ENCODE measurements at places on chromosomes 5 and 9.

DNA sequence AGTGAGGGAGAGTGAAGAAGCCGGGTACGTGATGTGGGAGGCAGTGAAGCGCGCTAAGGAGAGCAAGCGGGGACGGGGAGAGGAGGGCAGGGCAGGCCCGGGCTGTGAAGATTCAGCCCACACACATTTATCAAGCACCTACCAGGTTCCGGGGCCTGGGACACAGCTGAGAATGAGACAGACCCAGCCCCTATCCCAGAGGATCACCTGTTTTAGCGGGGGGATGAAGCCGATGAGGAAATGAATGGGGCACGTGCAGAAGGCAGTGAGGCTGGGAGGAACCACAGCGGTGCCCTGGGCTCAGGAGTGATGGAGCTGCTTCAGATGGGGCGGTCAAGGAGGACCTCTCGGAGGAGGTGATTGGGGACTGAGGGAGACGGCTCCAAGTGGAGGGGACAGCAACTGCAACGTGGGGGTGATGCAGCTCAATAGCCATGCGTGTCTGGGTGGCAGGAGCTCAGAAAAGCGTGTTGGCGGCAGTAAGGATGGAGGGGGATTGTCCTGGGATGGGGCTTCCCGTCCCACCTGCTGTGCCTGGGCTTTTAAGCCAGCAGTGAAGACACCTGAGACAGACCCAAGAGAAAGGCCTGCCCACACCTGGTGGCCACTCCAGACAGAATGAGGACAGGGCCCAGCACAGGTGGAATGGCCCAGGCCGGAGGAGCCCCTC is 77.5 kb upstream of the UNC5A start:
- DNase-seq: no peak

DNA sequence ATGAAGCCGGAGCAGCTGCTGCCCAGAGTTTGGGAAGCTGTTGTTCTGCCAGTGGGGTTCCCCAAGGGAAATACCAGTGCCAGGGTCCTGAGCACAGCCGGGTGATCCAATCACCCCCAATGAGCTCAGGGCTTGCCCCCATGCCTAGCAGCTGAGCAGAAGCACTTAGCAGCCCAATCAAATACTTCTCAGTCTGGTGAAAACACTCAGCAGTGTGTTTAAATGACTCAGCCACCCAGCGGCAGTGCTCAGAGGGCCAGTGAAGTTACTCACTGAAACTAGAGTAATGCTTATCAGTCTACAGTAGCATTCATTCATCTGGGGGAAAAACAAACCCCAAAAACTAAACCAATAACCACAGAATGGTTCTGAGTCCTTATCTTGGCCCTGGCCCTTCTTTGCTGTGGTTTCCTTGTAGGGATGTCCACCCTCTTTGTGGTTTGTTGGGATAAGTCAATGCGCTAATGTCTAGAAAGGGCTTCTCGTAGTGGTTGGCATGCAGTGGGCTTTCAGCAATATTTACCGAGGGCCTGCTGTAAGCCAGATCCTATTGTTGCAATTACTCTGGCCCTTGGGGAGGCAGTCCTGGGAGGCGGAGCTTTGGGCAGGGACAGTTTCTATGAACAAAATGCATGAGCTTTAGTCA is 43.1 kb downstream of the LHX2 start:
- DNase-seq: peak; percentile 95

- no peak for DNase-seq
These were observed 216.3 kb downstream of the CETN3 start for GRCh38 chr5:90193185-90193822.

DNA sequence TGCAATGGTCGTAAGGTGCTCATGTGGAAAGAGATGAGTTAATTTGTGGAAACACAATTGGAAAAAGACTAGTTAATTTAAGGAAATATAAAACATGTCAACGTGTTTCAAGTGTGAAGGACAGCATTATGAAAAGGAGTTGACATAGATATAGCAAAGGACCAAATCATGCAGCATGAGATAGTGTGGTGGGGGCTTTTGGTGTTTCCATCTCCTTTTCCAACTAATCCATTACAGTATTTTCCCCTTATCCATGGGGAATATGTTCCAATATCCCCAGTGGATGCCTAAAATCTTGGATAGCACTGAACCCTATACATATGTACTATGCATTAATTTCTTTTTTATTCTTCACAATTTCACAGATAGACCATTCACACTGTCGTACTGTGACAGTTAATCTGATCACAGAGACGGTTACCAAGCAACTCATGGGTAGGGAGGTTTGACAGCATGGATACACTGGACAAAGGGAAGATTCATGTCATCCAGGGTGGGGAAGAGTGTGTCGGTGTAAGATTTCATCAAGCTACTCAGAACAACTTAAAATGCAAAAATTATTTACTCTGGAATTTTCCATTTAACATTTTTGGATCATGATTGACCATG is 238.6 kb downstream of the CDH12 start:
- no peak for DNase-seq

DNA sequence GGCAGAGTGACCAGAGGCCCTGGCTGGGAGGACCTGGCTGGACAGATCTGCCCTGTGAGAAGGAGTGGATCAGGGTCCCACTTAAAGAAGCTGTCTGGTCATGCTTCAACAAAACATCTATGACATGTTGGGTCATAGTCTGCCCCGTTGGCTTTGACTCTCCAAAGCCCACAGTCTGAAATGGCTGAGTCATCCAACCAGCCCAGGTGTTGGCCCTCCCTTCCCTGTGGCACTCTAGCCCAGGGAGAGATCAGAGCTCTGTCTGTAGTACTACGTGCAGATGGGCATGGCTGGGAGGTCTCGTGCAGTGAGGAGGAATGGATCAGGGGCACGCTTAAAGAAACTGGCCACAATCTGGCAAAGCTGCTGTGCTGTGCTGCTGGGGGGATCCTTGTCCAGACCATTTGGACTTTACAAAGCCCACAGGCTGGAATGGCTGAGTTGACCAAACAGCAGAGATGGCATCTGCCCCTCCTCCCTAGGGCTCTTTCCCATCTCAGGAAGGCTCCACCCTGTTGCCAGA is 206.1 kb downstream of the TUSC1 start:
- DNase-seq: no peak

DNA sequence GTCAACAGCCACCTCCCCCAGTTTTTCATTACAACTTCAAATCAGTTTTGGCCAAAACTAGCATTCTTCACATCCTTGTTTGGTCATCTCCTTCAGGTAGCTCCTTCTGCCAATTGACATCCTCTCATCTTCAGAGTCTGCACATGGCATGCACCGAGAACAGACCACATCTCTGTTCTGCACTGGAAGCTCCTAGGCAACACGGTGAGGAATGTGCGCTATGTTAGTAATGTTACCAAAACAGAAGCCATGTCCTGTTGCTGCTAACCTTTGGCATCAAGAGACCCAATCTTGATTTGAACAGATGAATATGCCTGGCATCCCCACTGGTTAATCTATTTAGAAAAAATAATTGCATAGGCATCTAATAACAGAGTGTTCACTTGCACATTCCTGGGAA is 5.1 kb upstream of the HK3 start:
- DNase-seq: no peak

DNA sequence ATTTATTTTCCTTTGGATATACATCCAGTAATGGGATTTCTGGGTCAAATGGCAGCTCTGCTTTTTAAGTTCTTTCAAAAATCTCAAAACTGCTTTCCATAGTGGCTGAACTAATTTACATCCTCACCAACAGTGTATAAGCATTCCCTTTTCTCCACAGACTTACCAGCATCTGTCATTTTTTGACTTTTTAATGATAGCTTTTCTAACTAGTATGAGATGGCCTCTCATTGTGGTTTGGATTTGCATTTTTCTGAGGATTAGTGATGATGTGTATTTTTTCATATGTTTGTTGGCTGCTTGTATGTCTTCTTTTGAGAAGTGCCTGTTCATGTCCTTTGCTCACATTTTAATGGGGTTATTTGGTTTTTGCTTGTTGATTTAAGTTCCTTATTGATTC is 90.0 kb upstream of the HMHB1 start:
- DNase-seq: no peak

GRCh38 chr9:100206899-100207298 is 107.9 kb downstream of the INVS start:
- DNase-seq: no peak

GRCh38 chr9:107422189-107423185 is 67.1 kb downstream of the KLF4 start:
- peak; percentile 78 for DNase-seq

DNA sequence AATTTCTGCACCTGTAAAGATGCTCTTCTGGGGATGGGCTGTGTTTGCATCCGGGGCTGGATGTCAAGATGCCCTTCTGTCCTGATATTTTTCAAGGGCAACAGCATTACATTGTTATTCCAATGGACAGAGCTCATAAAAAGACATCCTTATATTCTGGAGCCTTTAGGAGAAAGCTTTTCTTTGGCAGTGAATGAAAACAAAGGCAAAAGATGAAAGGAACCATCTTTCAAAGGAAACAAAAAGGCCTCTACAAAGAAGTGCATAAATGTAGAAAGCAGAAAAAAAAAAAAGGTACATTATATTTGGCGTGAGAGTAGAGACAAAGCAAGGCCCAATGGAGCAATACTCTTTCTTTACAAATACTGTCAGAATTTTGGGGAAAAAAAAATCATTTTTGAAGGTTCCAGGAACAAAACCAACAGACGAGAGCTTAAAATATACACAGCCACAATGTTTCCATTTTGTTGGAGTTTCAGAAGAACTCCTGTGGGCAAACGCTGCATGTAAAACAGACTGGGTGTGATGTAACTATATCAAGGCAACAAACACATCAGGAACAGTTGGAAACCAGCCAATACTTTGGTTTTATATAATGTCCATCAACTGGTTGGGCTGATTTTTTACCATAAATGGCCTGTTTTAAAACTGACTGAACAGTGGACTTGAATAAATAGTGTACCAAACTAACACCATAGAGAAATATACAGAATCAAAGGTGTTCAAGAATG is 885.6 kb upstream of the DMAC1 start:
- peak; percentile 91 for DNase-seq

DNA sequence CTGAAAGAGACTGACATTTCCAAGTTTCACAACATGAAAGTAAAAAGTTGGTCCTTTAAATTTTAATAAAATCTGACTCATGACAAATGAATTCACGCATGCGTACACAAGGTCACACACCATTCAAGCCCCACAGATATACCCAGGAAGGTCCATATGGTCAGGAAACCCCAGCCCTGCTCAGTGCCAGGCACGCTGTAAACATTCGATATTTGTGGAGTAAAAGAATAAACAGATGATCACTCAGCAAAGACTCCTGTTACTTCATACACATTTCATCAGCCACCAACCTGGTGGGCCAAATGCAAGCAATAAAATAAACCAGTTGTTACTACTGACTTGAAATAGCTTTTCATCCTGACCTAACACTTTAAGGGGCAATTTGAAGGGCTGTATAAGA is 158.0 kb upstream of the RETREG1 start:
- DNase-seq: no peak

DNA sequence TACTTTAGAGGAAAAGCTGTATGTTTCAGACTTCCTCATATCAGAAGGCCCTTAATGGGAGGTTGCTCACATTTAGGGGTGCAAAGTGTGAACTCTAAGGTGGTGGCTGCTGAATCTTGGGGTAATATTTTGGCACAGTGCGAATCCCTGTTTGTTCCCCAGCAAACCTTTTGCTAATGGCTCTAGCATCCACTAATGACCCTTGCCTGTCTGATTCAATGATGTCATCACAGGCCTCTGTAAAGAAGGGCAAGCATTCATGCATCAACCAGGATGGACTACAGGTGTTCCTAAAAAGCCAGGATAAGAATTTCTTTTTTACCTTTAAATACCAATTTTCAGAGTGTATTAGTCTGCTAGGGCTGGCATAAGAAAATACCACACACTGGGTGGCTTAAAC is 20.4 kb downstream of the TMEM171 start:
- DNase-seq: no peak

GRCh38 chr9:95094002-95094401 is 223.5 kb downstream of the FANCC start:
- no peak for DNase-seq

- DNase-seq: no peak
These were observed 39.3 kb upstream of the SHB start for GRCh38 chr9:38108326-38108725.

DNA sequence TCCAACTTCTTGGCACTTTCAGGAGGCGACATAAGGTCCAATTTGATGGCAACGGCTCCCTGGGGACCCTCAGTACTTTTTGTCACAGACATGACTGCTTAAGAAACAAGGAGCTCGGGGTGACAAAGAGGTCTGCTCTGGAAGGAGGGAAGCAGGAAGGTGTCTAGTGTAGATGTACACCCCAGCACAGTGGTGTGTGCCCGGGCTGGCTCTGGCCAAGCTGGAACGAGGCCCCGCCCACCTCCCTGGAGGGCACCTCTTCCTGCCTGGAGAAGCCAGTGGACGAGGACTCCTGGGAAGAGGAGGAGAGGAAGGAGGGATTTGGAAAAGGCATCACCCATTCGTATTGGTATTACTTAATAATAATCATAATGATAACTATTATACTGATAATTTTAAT is at the start of gene SLC36A2:
SLC36A2 (minus strand) TSS at position 191 of the 400 bp plus-strand sequence; CDS start at position 92, 99 bp downstream.
- no peak for DNase-seq

DNA sequence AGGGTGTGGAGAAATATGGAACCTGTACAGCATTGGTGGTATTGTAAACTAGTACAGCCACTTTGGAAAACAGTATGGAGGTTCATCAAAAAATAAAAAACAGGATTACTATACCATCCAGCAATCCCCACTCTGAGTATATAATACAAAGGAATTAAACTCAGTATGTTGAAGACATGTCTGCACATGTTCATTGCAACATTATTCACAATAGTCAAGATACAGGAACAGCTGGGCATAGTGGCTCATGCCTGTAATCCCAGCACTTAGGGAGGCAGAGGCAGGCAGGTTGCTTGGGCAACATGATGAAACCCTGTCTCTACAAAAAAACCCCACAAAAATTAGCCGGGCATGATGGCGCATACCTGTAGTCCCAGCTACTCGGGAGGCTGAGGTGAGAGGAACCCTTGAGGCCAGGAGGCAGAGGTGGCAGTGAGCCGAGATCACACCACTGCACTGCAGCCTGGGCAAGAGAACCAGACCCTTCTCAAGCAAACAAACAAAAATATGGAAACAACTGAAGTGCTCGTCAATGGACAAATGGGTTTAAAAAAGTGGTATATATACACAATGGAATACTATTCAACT is 63.6 kb downstream of the TMEM174 start:
- no peak for DNase-seq

- no peak for DNase-seq
These were observed 70.2 kb upstream of the TUT7 start for GRCh38 chr9:86424251-86424891.

DNA sequence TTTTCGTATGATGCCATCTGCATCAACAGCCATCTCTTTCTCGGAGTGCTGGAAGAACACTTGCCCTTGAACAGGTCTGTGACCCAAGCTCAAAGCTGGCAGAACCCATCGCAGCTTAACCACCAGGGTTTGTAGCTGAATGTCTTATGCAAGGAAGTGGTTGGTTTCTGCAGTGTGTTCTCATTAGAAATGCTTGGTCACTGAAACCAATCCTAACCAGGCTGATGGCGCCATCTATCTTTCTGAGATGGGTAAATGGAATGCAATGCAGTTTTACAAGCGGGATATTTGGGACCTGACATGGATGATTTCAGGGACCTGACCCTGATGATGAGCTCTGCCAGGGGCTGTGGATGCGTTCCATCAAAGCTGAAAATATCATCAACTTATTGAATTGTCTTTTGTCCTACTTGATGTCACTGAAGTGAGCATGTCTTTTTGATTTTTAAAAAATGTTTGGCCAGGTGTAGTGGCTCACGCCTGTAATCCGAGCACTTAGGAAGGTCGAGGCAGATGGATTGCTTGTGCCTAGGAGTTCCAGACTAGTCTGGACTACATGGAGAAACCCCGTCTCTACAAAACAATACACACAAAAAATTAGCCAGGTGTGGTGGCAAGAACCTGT is 28.7 kb downstream of the DMRT3 start:
- DNase-seq: peak; percentile 53
